ENCODE measurements at places on chromosomes 4 and X.

DNA sequence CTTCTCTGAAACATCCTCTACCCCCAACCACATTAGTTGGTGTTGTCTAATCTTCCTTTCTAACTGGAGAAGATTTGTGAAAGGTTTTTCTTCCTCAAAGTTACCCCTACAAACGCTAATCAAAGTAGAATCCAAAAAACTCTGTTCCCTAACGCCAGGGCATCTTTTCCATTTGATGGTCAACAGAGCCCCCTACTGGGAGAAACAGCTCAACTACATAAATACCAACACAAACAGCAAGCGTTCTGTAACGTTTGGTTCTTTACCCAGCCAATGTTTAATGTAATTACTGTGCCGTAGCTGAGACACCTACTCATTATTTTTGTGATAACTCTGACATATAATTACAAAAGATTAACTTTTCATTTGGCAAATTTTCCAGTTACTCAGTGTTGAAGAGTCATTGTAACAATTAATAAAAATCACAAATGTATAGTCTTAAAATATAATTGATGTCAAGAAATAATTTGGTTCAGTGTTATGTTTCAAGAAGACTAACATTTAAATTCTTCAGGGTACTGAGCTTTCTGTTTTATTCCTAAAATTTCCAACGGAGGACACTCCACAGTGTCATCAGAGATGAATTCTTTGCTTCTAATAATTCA, 94.9 kb upstream of the TBC1D9 start:
- no peak for DNase-seq

DNA sequence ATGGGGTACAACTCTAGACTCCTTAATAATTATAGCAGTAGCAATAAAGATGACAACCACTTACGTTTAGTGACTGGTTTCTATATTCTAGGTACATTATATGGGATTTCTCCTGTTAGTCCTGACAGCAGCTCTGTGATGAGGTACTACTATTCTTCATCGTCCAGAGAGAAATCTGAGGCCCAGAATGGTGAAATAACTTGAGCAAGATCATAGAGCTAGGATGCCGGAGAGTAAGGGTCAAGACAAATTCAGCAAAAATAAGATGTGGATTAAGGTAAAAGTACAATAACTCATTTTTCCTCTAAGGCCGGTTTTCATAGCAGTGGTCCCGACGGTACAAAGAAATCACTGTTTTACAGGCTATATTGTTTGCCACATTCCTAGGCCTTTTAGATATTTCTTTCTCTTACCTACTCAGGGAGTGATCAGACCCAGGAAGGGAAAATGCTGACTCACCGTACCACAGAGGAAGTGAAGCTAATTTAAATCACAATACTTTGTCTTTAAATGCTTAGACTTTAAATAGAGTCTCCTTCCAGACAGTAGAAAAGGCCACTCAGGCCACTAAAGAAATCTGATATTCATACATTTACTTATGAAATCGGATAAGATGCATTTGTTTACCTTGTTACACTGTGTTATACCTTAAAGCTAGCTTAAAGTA, 2023.0 kb upstream of the AGA start:
- no peak for DNase-seq

DNA sequence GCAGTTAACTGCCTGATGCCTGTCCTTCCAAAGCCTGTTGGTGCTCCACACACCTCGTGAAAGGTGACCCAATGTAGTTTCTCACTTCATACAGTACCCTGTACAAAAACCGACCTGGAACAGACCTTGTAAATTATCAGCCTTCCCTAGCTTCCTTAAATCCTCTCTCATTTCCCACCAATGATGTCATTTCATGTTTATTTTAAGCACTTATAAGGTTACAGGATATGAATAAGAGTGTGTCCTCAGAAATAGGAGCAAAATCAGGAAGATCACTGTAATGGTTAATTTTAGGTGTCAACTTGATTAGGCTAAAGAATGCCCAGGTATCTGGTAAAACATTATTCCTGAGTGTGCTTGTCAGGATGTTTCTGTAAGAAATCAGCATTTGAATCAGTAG, 44.7 kb downstream of the TMEM150C start:
- DNase-seq, result no peak

- no peak for DNase-seq
Measured at GRCh38 chr4:152577708-152578396, 42.0 kb upstream of the FBXW7 start.

GRCh38 chr4:159048166-159048886, 54.6 kb upstream of the RAPGEF2 start:
- no peak for DNase-seq

DNA sequence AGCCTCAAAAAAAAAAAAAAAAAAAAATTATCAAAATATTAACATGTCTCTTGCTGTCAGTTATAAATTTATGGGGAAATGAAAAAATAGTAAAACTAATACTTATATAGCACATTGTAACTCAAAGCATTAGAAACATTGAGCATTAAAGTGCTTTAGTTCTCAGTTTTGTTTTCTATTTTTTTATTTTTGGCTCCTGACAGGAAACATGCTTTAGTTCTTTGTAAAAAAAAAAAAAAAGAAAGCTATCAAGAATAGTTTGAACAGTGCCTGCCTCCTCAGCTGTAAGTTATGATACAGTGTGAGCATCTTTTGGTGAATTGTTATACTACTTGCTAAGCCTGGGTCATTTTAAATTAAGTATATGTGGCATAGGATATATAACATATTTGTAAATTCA, 5.1 kb upstream of the CENPC start:
- DNase-seq, result no peak

DNA sequence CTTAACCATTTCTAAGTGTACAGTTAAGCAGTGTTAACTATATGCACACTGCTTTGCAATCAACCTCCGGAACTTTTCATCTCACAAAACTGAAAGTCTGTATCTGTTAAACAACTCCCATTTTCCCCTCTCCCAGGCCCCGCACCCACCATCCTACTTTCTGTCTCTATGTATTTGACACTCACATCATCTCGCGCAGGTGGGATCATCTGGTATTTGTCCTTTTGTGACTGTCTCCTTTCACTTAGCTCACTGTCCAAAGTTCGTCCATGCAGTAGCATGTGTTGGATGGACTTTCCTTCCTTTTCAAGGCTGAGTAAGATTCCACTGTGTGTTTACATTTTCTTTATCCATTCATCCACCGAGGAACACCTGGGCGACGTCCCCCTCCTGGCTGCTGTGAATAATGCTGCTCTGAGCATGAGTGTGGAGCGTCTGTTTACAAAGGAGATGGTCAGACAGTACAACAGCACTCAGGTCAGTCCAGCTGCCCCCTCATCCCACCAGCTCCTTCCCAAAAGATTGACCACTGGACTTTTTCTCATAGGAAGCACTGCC, 39.8 kb downstream of the DCTD start:
- no peak for DNase-seq

DNA sequence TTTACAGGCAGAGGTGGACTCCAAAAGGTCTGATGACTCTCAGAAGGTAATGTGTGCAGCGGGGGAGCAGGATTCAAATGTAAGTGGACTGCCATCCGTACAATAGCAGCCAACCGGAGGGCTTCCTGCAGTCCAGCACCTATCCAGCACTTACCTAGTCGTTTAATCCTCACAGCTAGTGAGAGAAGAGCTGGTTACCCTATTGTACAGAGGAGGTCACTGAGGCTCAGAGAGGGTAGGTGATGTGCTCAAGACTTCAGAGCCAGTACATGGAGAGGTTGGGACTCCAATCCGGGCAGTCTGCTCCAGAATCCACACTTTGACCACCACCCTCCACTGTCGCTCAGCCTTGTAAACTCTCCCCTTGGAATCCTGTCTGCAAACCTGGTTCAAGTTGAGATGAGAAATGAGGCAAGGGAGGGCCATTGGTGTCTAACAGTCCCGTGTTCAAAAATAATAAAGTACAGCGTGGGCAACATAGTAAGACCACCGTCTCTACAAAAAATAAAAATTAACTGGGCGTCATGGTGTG, 22.5 kb upstream of the JAKMIP1 start:
- DNase-seq, result no peak

DNA sequence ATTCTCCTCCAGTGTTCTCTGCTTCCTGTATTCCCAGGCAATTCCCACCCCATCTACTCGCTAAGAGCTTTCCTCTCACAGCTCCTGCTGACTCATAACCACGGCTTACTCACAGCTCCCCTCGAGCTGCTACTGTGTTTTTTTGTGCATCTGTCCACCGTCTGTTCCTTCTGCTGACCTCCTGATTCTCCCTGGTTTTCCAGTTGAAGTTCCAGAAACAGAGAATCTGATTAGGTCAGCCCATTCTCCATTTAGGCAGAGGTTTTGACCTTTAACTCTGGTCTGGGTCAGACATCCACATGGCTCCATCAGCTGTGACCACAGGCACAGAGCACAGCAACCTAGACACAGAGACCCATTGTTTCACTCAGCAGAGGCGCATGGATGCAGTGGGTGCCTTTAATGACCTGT, 5.5 kb upstream of the SMIM20 start:
- no peak for DNase-seq

GRCh38 chrX:123849096-123849495, 10.8 kb upstream of the XIAP start:
- no peak for DNase-seq

DNA sequence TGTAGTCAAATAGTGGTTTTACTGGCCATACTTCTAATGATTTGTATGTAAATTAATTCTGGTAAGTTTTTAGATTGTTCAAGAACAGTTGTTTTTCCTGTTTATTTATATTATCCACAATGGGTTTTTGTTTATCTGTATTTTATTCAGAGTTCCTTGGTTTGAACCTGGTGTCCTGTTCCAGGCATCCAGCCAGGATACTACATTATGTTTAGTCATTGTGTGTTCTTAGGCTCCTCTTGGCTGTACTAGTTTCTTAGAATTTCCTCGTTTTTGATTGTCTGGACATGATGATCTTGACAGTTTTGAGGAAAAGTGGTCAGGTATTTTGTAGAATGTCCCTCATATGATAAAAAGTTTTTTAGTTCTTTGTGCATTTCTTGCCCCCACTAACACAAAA, 7.8 kb downstream of the TIGD2 start:
- DNase-seq, result no peak

- no peak for DNase-seq
Measured at GRCh38 chr4:89575840-89576239, 261.1 kb downstream of the SNCA start.

DNA sequence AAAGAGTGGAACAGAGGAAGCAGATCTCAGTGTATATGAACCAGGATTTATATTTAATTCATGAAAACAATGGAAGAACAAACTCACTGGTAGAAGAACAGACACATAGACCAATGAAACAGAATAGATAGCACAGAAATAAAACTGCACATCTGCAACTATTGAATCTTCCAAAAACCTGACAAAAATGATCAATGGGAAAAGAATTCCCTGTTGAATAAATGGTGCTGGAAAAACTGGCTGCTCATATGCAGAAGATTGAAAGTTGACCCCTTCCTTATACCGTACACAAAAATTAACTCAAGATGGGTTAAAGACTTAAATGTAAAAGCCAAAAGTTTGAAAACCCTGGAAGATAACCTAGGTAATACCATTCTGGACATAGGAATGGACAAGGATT, 391.0 kb downstream of the MAGEB5 start:
- no peak for DNase-seq

- no peak for DNase-seq
Measured at GRCh38 chr4:136001791-136002190, 1530.5 kb downstream of the PCDH18 start.

- DNase-seq, result no peak
Measured at GRCh38 chr4:81919223-81919622, 447.5 kb upstream of the RASGEF1B start.

DNA sequence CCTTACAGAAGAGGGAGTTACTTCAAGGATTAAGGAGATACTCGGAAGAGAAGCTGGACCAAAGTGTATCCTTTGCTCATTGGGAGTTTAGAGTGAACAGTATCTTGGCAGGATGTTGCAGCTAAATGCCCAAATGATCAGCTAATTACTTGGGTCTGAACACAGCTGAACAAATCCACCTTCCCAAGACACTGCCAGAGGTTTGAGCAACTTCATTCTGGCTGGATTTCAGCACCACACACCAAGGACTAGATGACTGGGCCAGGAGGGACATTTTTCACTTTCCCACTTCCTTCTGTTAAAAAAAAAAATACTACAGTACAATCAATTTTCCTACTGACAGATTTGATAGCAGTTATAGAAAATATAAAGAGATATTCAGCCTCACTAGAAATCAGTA, 324.6 kb downstream of the MID1IP1 start:
- no peak for DNase-seq

DNA sequence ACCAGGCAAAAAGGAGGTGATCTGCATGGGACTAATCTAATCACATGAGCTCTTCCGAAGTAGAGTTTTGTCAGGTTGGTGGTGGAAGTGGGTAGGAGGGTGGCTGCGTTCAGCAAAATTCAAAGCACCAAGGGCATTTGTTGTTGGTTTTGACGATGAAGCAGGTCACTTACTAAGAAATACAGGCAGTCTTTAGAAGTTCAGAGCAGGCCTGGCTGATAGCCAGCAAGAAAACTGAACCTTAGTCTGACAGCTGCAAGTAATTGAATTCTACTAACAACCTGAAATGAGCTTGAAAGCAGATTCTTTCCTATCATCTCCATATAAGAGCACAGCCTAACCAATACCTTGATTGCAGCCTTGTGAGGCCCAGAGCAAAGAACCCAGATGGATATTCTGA, 505.8 kb downstream of the KLHL13 start:
- DNase-seq, result no peak

- DNase-seq, result no peak
Measured at GRCh38 chr4:130563889-130564418, 1468.0 kb downstream of the C4orf33 start.

DNA sequence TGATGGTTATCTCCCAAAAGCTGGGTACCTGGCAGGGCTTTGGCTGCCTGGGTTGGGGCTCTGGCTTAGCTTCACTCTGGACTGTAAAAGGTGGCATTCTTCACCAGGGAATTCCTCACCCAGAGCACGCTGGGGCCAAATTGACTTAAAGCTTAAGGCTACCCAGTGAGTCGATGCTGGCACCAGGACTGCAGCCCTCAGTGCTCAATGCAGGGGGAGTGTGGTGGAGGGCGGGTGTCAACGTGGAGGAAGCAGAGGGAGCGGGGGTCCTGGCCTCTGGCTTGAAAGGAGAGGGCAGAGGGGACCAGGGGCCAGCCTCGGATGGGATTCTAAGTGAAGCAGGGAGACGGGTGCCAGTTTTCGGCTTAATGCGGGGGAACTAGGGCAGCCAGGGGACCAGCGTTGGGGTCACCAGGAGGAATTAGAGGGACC, 446 bp upstream of the FAM50A start:
- DNase-seq, result no peak

DNA sequence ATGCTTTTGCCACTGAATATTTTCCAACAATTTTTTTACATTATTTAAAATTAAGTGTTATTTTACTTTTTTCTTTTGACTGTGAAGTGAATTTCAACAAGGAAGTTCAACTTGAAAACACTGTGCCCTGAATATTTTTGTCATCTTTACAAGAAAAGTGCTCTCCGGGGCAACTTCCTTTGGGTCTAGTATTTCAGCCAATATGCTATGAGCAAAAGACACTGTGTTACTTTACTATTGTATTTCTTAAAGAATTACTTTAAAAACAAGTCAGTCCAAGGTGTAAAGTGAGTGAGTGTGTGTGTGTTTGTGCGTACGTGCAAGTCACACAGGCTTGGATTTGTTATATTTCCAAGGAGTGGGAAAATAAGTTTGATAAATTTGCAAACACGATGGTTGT, 7.6 kb upstream of the USP53 start:
- no peak for DNase-seq
